Activated T-helper 2 cell treated with anti-CD3 and anti-CD28 coated beads, Interferon-gamma antibody, Interleukin-2, Interleukin-4, amounts not matched to agents 10 μg/mL and 5 μg/mL and 100 μg/mL, durations not matched to agents 14 hours and 24 hours and 36 hours (primary cell): ENCODE measurements at places on chromosomes 13 and 19. TPM values are rescaled to one million over a fixed set of nuclear protein-coding genes. Genes with fewer than 3 reads are reported as not detected.

PRR19 gene
- total RNA-seq, result 0.74 and 0.91 TPM in 2 replicates

CEACAM1 gene
- 7.1 and 8.5 TPM in 2 replicates for total RNA-seq

GFY gene
- not detected in 2 replicates for total RNA-seq

IL4I1 gene
- 42.3 and 42.4 TPM in 2 replicates for total RNA-seq

LILRB3 gene
- total RNA-seq, result 0.64 TPM in 1 of 2 replicates, not detected in the other

ATP12A gene
- 1.1 TPM in 2 replicates for total RNA-seq

PABPC3 gene
- 0.23 and 0.39 TPM in 2 replicates for total RNA-seq

KCNRG gene
- total RNA-seq, result 0.53 and 0.75 TPM in 2 replicates

HTR2A gene
- total RNA-seq, result not detected in 2 replicates

GALP gene
- total RNA-seq, result not detected in 2 replicates

ZFP28 gene
- 1.2 and 2.8 TPM in 2 replicates for total RNA-seq

ZNF729 gene
- total RNA-seq, result not detected in 2 replicates

KANK3 gene
- 0.89 and 1.7 TPM in 2 replicates for total RNA-seq

HSH2D gene
- 42.3 and 43.5 TPM in 2 replicates for total RNA-seq

NDFIP2 gene
- 227 and 231 TPM in 2 replicates for total RNA-seq
